Hepatocyte (in vitro differentiated cells): ENCODE measurements at places on chromosomes 16 and 17.

- no peaks in the 10 kb centered on the region for H3K4me1 ChIP-seq
- H3K27me3 ChIP-seq = no peaks in the 10 kb centered on the region
- no peak overlapping the region for H3K27ac ChIP-seq
Observed at GRCh38 chr17:60481604-60482003, 44.4 kb downstream of the APPBP2 start.

DNA sequence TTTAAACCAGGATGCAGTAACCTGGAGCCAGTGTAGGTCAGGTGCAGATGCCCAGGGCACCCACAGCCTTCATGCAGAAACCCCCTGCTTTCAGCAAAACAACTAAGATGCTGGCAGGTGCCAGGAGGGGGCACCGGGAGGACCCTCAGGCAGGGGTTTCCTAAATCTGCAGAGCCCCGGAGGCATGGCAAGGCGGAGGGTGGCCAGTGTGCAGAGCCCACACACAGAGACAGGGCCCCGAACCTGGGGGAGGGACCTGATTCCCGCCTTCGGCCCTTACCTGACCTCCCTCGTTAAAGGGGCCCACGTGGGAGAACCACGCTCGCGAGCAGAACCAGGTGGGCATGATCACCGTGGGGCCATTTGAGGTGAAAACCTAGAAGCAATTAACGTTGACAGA lies 114.0 kb upstream of the METRNL start:
- H3K36me3 ChIP-seq = no peaks in the 10 kb centered on the region
- H3K4me3 ChIP-seq = no peak overlapping the region
- no peaks in the 10 kb centered on the region for H3K27me3 ChIP-seq
- peaks cover 5% of the 10 kb centered on the region for H3K4me1 ChIP-seq
- H3K27ac ChIP-seq = no peak overlapping the region

DNA sequence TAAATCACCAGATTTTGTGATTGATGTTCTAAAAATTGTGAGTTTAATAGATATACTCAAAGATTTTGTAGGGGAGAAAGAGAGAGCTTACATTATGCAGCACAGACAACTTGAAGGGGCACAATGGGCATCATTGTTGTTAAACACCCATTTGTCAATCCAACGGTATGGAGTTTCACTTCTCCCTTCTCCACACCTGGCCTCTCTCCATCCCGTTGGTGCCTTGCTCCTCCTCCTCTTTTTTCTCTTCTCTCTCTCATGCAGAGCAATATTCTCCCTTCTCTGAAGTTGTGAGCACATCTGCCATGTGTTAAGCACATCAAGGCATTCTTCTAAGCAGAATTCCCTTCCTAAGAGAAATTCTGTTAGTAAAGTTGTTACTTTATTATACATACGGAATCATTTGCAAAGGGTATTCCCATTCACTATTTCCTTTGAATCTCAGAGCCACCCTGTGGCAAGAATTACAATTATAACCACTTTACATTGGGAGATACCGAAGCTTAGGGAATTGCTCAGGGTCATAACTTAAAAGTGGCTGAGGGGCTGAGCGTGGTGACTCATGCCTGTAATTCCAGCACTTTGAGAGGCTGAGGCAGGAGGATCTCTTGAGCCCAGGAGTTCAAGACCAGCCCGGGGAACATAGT lies 40.5 kb upstream of the SKAP1 start:
- H3K4me3 ChIP-seq = no peak overlapping the region
- no peak for DNase-seq
- no peaks in the 10 kb centered on the region for H3K27me3 ChIP-seq
- H3K4me1 ChIP-seq = no peaks in the 10 kb centered on the region
- H3K27ac ChIP-seq = no peak overlapping the region

- no peak for DNase-seq
- no peaks in the 10 kb centered on the region for H3K4me1 ChIP-seq
- no peak overlapping the region for H3K4me3 ChIP-seq
- no peaks in the 10 kb centered on the region for H3K27me3 ChIP-seq
- H3K27ac ChIP-seq = no peak overlapping the region
Observed at GRCh38 chr16:13994239-13995106, 74.5 kb downstream of the ERCC4 start.

GRCh38 chr17:30344283-30345088 lies 10.6 kb upstream of the TMIGD1 start:
- H3K27me3 ChIP-seq = no peaks in the 10 kb centered on the region
- DNase-seq = peak; percentile 79
- H3K27ac ChIP-seq = peak overlapping the region; percentile 87
- H3K36me3 ChIP-seq = no peaks in the 10 kb centered on the region
- peaks cover 27% of the 10 kb centered on the region for H3K4me1 ChIP-seq
